CD8-positive, alpha-beta memory T cell (primary cell): ENCODE measurements at places on chromosomes 16 and 17. TPM values are rescaled to one million over a fixed set of nuclear protein-coding genes. Genes with fewer than 3 reads are reported as not detected.

Gene YWHAE
- polyA plus RNA-seq, result 44.0 TPM

GRCh38 chr16:23148513-23149266 is 562 bp downstream of the USP31 start:
- H3K27ac ChIP-seq, result no peak overlapping the region
- DNase-seq, result peak; percentile 57
- H3K27me3 ChIP-seq, result no peaks in the 10 kb centered on the region
- peaks cover 9% of the 10 kb centered on the region for H3K4me1 ChIP-seq

Gene PARN
- polyA plus RNA-seq, result 46.0 TPM

Gene SLC5A10
- not detected for polyA plus RNA-seq

DNA sequence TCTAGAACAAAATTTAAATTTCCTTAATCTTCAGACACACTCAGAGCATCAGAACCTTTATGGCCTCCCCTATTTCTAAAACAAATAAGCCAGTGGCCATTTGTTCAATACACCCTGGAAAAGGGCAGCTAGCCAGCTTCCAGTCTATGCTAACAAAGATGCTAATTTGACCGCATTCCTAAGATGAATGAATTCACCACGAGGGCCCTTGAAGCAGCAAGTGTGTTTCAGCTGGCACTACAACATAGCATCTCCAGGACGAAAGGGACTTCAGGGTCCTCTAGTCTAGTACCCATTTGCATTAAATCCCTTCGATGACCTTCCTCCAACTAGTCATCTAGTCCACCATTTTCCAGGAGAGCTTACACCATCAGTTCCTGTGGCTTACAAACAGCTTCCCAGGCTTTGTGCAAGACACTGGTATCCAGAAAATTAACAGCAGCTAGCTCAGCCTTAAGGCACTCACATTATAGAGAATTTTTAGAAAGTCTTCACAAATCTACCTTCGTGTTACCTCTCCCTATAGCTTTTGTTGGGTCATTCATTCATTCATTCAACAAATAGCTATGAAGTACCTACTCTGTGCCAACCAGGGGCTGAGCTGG is 10.9 kb downstream of the KRT37 start:
- no peak for DNase-seq
- no peaks in the 10 kb centered on the region for H3K27me3 ChIP-seq
- H3K4me1 ChIP-seq, result peaks cover 8% of the 10 kb centered on the region
- H3K4me3 ChIP-seq, result no peak overlapping the region
- no peaks in the 10 kb centered on the region for H3K36me3 ChIP-seq

DNA sequence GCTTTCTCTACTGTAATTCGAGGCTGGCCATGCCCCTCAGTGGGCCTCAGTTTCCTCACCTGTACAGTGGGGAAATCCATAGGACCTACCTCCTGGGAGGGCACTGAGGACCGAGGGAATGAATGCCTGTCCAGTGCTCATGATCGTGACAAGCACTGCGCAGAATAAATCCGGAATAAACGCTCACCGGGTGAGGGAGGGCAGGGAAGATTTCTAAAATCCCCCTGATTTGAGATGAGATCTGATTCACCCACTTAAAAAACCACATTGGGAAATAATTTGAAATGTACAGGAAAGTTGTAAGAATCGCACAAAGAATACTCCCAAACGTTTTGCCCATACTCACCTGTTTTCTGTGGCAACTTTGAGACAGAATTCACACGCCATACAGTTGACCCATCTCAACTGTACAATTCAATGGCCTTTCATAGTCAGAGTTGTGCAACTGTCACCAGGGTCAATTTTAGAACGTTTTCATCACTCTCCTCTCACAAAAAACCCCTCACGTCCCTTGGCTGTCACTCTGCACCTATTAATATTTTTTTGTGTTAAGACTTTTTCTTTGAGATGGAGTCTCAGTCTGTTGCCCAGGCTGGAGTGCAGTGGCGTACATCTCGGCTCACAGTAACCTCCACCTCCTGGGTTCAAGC is 49.8 kb downstream of the IRF8 start:
- no peaks in the 10 kb centered on the region for H3K36me3 ChIP-seq
- H3K27me3 ChIP-seq, result no peaks in the 10 kb centered on the region
- no peak for DNase-seq
- H3K4me3 ChIP-seq, result no peak overlapping the region
- no peak overlapping the region for H3K27ac ChIP-seq

DNA sequence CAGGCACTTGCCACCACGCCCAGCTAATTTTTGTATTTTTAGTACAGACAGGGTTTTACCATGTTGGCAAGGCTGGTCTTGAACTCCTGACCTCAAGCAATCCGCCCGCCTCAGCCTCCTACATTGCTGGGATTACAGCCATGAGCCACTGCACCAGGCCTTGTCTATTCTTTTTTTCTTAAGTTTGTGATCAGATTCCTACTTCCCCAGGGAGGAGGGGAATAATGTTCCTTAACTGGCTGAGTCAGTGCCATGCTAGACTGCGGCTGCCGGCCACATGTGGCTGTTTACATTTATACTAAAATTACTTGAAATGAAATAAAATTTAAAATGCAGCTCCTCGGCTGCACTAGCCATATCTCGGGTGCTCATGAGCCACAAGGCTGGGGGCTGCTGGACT is 27.8 kb upstream of the USP36 start:
- H3K27ac ChIP-seq, result no peak overlapping the region
- H3K4me1 ChIP-seq, result peaks cover 5% of the 10 kb centered on the region
- no peaks in the 10 kb centered on the region for H3K27me3 ChIP-seq

Gene TLCD2
- polyA plus RNA-seq, result 0.32 TPM

- peaks cover 20% of the 10 kb centered on the region for H3K4me1 ChIP-seq
- DNase-seq, result no peak
- H3K4me3 ChIP-seq, result peak overlapping the region; percentile 56
- H3K27ac ChIP-seq, result peak overlapping the region; percentile 54
These were observed 985 bp downstream of the SGSM2 start for GRCh38 chr17:2338315-2338657.

DNA sequence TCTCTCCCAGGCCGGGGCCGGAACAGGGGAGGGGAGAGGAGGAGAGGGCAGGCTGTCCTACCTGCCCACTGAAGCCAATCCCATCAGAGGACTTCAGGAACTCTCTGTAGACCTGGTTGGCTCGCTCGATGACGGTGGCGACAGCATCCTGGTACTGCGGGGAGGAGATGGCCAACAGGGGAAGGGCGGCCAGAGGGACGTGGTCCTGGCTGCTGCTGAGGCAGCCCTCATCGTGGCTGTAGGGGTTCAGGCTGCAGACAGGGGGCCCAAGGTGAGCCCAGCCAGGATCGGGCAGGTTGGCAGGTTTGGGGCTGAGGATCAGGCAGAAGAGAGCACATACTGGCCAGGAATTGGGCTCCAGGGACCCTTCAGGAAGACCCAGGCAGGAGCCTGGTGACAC is 34.2 kb downstream of the PIMREG start:
- no peak for DNase-seq
- no peaks in the 10 kb centered on the region for H3K4me1 ChIP-seq
- H3K4me3 ChIP-seq, result no peak overlapping the region

Gene TMEM235
- not detected for polyA plus RNA-seq

DNA sequence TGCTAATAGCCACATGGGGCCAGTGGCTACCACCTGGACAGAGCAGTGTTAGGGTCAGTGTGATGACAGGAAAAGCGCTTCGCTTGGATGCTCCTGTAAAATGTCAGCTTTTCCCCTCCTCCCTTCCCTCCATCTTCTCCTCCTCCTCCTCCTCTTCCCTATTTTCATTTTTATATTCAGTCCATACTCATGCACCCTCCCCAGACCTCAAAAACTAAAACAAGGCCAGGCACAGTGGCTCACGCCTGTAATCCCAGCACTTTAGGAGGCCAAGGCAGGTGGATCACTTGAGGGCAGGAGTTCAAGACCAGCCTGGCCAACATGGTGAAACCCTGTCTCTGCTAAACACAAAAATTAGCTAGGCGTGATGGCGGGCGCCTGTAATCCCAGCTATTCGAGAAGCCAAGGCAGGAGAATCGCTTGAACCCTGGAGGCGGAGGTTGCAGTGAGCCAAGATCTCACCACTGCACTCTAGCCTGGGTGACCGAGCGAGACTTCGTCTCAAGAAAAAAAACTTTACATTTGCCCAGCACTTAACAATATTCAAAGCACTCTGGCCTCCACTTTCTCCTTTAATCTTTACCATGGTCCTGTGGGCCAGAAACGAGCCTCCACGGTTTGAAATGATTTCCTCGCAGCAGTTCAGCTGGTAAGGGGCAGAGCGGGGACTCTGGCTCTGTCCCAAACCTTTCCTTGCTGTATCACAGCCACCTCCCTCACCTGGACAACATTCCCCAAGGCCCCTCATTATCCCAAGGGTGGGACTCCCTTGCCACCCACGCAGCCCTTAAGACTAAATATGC is 21.8 kb downstream of the ANKRD40 start:
- H3K36me3 ChIP-seq, result no peaks in the 10 kb centered on the region
- no peaks in the 10 kb centered on the region for H3K4me1 ChIP-seq
- no peaks in the 10 kb centered on the region for H3K27me3 ChIP-seq

GRCh38 chr17:29363716-29364115 is 26.4 kb upstream of the TAOK1 start:
- no peaks in the 10 kb centered on the region for H3K36me3 ChIP-seq
- no peak for DNase-seq
- no peaks in the 10 kb centered on the region for H3K27me3 ChIP-seq
- H3K27ac ChIP-seq, result no peak overlapping the region
- H3K4me3 ChIP-seq, result no peak overlapping the region

GRCh38 chr17:60888812-60889709 is 211.4 kb downstream of the BCAS3 start:
- H3K4me1 ChIP-seq, result no peaks in the 10 kb centered on the region
- H3K36me3 ChIP-seq, result no peaks in the 10 kb centered on the region
- H3K27ac ChIP-seq, result no peak overlapping the region
- DNase-seq, result no peak
- no peaks in the 10 kb centered on the region for H3K27me3 ChIP-seq

Gene CLDN9
- not detected for polyA plus RNA-seq

GRCh38 chr17:78979780-78980623 is at the start of gene LGALS3BP:
Gene LGALS3BP, minus strand, starts transcription at chr17:78979923. Its CDS starts 2,732 bp downstream, at chr17:78977191.
- no peak within 1 kb of the TSS for H3K27ac ChIP-seq
- no peak for DNase-seq
- peaks cover 3% of the 10 kb centered on the region for H3K4me1 ChIP-seq
- H3K36me3 ChIP-seq, result no peaks in the 10 kb centered on the region
- H3K4me3 ChIP-seq, result peak within 1 kb of the TSS; percentile 58

GRCh38 chr16:65509172-65509571 is 387.3 kb upstream of the CDH11 start:
- H3K4me1 ChIP-seq, result no peaks in the 10 kb centered on the region
- no peak for DNase-seq
- H3K4me3 ChIP-seq, result no peak overlapping the region

Gene PDXDC1
- 39.5 TPM for polyA plus RNA-seq

DNA sequence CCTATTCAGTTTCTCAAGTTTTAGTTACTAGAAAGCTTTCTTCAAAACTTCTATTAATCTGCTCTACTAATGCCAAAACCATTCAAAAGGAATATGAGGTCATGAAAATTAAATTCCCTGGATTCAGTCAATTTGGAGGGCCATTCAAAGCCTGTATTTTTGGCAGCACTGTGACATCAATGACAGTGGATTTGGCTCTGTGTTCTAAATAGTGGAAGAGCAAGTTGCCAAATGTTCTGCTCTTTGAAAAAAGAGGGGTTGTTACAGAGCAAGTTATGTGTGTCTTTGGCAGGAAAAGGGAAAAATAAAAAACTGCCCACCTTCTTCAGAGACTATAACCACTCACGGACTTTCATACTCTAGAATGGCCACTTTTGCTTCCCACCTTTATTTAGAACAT is 3.2 kb upstream of the C16orf46 start:
- H3K36me3 ChIP-seq, result no peaks in the 10 kb centered on the region
- no peak overlapping the region for H3K27ac ChIP-seq
- no peaks in the 10 kb centered on the region for H3K27me3 ChIP-seq
- DNase-seq, result no peak

- DNase-seq, result no peak
- H3K4me3 ChIP-seq, result no peak overlapping the region
- H3K27me3 ChIP-seq, result no peaks in the 10 kb centered on the region
- H3K36me3 ChIP-seq, result peaks cover 13% of the 10 kb centered on the region
- no peak overlapping the region for H3K27ac ChIP-seq
These were observed 18.8 kb upstream of the ERN1 start for GRCh38 chr17:64148699-64149098.

DNA sequence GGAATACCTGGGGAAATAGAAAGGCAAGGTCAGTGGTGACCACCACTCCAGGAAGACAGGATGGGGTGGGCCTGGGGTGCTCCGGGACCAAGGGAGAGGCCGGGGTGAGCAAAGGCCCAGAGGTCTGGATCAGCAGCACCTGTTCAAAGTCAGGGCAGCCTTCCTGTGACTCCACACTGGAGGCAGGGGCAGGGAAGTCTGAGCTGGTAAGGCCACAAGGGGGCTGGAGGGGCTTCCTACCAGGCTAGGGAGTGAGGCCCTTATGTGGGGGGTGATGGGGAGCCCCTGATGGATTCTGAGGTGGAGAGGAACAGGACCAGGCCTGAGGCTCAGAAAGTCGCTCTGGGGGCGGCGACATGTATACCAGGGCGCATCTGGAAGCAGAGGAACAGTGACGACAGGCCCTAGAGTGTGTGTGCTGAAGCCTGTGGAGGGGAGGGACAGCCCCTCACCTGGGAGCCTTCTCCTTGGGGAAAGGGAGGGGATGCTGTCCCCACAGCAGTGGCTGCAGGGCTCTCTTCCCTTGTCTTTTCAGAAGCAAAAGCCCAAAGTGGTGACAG is 3.7 kb downstream of the C16orf78 start:
- no peaks in the 10 kb centered on the region for H3K27me3 ChIP-seq
- no peak overlapping the region for H3K4me3 ChIP-seq
- no peaks in the 10 kb centered on the region for H3K36me3 ChIP-seq
- no peak overlapping the region for H3K27ac ChIP-seq
- no peak for DNase-seq

GRCh38 chr16:10647721-10648296 is 46.9 kb downstream of the TEKT5 start:
- no peak overlapping the region for H3K4me3 ChIP-seq
- H3K27ac ChIP-seq, result no peak overlapping the region
- H3K27me3 ChIP-seq, result no peaks in the 10 kb centered on the region

Gene ADORA2B
- 1.2 TPM for polyA plus RNA-seq

DNA sequence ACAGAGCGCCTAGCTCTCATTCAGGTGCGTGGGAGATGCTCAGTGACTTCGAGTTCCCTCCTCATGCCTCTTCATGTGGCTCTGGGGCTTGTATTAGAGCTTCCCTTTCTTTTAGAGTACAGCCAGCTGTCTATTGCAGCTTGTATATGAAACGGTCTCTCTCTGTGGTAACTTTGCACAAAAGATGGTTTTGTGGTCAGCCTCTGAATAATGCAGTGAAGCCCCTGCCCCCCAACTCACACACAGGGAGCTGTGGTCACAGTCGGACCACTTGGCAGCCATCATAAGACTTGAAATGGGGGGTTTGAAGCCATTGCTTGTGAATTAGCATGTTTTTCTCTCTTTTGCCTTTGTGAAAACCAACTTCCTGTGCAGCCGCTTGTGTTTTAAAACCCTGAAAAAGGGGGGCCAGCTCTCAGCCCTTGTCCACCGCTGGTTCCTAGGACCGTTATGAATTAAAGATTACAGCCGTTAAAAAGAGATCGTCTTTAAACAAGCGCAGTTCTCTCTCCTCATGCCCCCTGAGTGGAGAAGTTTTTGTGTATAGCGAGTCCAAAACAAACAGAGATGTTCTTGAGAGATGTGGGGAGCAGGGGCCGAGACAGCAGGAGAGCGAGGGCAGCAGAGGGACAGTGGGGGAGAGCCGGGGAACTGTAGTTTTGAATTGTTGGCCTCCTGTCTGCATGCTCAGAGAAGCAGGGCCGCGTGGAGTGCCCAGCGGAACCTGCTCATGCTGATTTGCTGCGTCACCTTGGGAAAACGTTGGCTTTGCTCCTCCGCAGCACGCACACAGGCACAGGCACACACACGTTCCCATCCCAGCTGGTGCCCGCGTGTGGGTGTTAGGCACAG is 199.0 kb downstream of the MSI2 start:
- peaks cover 56% of the 10 kb centered on the region for H3K4me1 ChIP-seq
- no peak for DNase-seq
- peak overlapping the region; percentile 35 for H3K4me3 ChIP-seq

Gene PPL
- polyA plus RNA-seq, result 0.29 TPM

Gene ZSCAN10
- not detected for polyA plus RNA-seq

Gene KRTAP4-9
- not detected for polyA plus RNA-seq
